GM10248 (cell line): ENCODE measurements at places on chromosomes 1 and 21.

DNA sequence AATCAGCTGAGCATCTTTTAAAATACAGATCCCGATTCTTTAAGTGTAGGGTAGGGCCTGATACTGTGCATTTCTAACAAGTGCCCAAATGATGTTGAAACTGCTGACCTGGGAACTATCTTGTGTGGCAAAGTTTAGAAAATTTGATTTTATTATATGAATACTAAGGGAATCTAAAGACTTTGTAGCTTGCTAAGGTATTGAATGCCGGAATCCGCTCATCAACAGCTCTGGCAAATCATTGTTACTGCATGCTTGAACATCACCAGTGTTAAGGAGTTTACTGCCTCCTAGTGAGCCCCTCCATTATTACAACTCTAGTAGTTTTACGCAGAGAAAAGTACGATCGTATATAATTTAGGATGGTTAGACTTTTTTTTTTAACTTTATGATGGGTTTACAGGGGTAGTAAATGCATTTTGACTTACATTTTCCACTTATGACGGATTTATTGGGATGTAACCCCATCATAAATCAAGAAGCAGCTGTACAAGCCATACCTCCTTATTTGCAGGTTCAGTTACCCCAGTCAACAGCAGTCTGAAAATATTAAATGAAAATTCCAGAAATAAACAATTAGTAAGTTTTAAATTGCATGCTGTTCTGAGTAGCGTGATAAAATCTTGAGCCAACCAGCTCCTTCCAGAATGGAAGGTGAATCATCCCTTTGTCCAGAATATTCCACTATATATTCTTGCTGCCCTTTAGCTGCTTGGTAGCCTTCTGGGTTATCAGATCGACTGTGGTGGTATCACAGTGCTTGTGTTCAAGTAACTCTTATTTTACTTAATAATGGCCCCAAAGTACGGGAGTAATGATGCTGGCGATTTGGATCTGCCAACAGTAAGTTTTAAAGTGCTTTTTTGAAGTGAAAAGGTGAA lies 892 bp downstream of the TYW3 start:
- DNase-seq, result peak; percentile 53

DNA sequence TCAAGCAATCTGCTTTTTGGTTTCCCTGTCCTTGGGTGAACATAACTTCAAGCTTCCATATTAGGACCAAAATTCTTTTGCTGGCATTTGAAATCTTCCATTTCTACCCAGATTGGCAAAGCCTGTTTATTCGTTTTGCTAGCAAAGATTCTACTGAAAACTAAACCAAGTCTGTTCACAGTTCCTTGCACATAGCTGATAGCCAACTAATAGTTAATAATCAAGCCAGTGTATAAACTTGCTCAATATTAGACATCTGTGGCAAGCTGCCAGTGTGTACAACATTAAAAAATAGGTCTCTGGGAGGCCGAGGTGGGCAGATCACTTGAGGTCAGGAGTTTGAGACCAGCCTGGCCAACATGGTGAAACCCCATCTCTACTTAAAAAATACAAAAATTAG lies 6.3 kb downstream of the APP start:
- DNase-seq, result no peak

DNA sequence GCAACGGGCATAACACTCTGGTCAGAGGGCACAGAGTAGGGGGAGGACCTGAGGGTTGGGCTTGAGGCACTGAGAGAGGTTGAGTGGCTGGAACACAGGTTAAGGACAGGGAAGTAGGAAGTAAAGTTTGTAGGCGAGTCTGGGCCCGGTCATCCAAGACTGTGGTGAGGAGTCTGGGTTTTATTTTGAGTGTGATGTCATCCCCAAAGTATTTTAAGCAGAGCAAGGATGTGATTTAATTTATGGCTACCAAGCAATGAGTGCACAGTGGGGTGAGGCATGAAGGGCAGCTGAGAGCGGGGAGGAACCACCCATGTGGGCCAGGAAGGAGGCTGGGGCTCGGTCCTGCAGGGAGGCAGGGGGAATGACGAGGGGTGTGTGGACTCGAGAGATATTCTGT lies 11.2 kb upstream of the VWA5B1 start:
- no peak for DNase-seq

GRCh38 chr1:23168079-23168444 lies 594 bp downstream of the LUZP1 start:
- peak; percentile 49 for DNase-seq

DNA sequence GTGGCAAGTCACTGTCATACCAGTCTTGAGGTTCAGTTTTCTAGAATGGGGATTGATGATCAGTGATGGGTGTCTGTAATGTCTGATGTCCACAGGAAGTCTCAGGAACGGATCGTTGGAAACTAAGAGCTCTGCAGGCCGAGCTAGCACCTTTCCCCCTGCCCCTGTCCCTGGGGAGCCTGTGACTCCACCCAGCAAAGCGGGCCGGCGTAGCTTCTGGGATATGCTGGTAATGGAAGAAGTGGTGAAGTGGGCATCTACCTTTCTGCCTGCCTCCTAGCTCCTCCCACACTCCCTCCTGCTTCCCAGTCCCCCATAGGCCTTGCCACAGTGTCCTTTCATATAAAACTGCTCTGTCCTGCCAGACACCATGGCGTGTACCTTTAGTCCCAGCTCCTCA lies 13.4 kb downstream of the HYI start:
- DNase-seq, result no peak

DNA sequence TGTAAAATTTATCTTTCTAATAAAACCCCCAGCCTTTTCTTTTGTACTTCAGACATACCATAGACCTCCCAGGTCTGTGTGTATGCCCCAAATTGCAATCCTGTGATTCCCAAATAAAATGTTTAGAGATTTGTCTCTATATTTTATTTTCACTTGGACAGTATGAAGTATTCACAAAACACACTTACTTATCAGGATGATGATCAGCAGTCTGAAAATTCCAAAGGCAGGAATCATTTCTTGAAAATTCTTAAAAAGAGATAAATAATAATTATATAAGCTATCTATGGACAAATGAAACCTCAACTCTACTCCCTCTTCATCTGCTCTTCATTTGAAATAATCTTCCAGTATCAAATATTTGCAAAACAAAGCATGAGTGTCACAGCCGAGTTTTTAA lies 11.6 kb upstream of the GJA9 start:
- no peak for DNase-seq

DNA sequence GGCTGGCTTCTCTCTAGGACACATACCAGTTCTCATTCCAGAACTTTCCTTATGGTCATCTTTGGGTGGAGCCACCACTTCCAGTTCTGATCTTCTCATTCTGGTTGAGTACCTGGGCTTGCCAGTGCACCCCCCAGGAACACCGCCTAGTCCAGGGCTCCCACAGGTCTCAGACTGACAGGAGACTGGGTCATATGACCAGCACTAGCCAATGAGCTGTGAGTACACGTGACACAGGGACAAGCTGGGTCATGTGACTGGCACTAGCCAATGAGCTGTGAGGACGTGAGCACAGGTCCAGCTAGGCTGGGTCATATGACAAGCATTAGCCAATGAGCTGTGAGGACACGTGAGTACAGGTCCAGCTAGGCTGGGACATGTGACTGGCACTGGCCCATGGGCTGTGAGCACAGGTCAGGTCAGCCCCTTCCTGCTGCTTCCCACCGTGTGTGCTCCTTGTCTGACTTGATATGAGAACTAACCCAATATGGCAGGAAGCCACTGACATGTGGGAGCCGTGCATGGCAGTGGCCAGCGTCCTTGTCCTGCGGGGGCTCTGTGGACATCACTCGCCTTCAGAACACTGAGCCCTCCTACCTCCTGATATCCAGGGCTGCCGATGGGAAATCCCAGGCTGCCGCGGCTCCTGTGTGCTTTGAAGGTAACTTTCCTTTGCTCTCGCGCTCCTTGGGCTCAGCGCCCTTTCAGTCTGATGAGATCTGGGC lies 22.7 kb downstream of the KRTAP10-1 start:
- no peak for DNase-seq

- DNase-seq, result no peak
Measured at GRCh38 chr1:54314696-54315095, 91.5 kb downstream of the SSBP3 start.

DNA sequence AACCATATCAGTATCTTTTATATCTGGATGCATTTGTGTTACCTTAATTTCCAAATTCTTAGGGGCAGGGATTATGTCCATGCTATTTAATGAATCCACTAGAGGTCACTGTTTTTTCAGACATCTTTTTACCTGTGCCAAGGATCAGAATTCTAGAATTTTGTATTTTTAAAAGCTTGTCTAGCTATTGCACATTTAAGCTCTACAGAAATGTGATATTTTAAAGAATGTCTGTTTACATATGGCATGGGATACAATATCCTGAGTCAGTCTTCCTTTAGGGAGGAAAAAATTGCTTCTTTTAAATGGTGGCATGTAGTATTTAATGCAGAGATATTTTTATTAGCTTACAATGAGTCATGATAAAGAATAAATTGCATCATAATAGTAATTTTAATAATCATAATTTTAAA lies 11.3 kb downstream of the RPAP2 start:
- DNase-seq, result peak; percentile 29

DNA sequence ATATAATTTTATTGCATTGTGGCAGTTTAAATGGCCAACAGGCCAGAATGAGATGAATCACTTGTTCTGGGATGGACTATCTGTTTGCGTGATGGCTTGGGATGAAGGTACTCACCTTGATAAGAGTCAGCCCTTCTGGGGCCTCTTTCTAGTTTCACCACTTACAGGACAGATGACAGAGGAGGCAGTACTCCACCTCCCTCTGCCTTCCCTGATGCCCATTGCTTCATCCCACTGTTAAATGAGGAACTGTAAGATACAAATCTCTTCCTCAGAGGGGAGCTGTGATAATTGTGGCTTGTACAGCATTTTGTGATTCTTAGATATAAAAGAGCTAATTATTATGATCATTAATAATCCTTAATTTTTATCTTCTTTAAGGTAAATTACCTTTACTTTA lies 3.7 kb upstream of the TCHH start:
- no peak for DNase-seq

- DNase-seq, result no peak
Measured at GRCh38 chr1:1680031-1680911, 12.3 kb downstream of the SLC35E2B start.

DNA sequence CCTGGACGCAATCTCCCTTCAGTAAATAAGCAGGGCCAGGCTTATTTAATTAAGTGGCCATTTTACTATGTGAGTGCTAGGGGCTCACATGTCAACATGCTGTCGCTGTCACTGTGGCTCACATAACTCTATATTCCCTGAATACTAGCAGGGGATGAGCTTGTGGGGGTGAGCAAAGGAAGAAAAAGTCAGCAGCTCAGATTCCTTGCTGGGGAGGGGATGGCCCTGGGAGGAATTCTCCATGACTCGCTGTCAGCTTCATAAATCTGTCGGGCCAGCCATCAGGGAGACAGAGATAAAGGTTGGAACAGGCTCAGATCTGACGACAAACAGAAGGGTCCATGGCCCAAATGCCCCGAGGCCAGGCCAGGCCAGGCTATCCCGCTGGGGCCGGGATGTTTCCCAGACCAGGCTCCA lies 26.0 kb upstream of the PLEKHG5 start:
- no peak for DNase-seq

DNA sequence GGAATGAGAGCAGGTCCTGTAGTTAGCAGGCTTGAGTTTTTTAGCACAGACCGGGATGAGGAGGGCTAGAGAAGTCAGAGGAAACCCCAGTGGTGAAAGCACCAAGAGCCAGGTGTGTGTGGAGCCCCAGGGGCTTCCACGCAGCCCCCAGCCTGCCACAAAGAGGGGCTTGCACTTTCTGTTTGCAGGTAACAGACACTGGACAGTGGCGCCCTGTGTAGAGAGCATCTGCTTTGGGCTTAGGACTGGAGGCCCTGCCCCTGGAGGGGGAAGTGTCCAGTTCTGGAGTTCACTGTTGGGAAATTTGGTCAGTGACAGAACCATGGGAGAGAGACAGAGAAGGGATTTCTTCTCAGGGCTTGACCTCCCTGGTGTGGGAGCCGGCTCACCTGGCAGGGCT lies 19.5 kb downstream of the AGT start:
- DNase-seq, result no peak

GRCh38 chr1:201326710-201327109 lies 43.4 kb downstream of the PKP1 start:
- no peak for DNase-seq

DNA sequence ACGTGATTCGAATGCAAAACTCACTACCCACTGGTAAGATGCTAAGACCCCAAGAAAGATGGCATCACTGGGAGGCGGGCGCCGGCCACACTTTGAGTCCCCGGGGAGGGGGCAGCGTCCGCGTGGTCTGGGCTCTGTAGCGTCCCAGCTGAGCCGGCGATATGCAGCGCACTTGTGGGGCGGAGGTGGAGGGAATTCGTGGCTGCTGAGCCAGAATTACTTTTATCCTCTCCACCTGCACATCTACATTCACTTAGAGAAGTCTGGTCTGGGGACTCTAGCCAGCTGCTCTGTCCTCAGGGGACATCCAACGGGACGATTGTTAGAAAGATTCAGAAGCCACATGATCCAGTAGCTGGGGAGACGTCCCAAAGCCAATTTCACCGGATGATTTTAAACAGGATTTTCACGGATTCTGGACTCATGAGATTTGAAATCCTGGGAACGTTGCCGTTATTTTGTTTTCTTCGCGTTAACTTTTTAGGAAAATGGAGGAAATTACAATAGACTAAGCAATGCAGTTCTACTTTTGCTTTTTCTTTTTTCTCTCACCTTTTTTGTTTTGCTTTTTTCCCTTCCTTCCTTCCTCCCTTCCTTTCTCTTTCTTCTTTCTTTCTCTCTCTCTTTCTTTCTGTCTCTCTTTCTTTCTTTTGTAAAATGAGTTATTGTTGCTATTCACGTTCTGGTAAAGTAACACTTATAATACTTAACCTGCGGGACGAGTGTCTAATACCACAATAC lies 1.3 kb downstream of the JAM2 start:
- DNase-seq, result peak; percentile 42

GRCh38 chr1:97105531-97105930 lies 383.9 kb downstream of the PTBP2 start:
- no peak for DNase-seq

DNA sequence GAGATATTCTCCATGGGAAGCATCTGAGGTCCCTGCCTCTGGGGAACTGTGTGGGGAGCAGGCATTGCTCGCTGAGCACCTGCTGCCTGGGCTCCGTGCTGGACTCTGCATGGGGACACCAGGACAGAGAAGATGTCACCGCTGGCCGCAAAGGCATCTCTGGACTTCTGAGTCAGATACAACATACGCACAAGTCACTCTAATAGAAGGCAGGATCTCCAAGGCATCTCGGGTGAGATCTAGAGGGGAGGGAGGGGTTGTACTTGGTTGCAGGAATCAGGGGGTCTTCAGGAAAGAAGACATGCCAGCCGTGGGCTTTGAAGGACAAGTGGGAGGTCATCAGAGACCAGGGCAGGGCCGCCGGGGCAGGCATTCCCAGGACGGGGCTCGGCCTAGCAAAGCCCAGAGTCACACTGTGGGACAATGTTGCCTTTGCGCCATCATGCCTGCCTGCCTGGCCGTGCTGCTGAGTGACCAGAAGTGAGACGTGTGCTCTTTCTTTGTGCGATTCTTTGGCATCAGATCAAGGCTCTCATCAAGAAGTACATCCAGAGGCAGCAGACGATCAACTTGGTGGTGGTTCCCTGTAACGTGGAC lies 28.3 kb downstream of the MX2 start:
- DNase-seq, result no peak

DNA sequence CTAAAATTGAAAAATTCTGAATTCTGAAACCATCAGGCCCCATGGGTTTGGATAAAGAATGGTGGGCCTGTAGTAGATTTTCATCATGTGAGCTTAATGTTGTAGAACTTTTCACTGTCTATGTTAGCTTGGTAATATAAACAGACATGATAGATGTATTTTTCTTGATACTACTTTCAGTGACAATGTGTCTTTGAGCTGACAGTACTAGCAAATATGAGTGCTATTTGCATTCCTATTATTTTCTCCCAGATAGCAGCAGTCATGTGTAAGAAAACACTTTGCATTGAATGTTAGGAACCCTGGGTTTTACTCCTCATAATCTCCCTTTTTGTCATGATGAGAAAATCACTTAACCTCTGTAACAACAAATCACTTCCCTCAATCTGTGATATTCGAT lies 18.1 kb downstream of the KMO start:
- DNase-seq, result no peak
